ENCODE measurements at places on chromosomes 2 and 18.

DNA sequence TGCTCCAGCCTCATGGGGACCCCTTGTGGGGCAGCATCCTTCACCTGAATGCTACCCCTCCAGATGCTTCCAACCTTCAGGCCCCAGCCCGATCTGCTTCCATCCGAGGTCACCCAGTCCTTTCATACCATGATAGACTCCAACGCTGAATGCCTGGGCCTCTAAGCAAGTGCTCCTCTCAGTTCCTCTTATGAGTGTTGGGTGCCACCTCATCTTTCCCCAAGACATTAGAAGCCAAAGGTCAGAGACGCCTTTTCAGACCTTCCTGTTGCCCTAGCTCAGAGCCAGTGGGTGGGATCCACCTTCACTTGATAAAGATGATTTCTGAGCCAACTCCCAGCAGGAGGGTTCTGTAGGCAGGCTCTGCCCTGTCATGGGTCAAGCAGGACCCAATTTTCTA lies 174.5 kb upstream of the MGAT5 start:
- no peak overlapping the region for H3K4me3 ChIP-seq
- no peak overlapping the region for H3K27ac ChIP-seq
- no peaks in the 10 kb centered on the region for H3K27me3 ChIP-seq
- H3K4me1 ChIP-seq = no peaks in the 10 kb centered on the region
- no peaks in the 10 kb centered on the region for H3K36me3 ChIP-seq

DNA sequence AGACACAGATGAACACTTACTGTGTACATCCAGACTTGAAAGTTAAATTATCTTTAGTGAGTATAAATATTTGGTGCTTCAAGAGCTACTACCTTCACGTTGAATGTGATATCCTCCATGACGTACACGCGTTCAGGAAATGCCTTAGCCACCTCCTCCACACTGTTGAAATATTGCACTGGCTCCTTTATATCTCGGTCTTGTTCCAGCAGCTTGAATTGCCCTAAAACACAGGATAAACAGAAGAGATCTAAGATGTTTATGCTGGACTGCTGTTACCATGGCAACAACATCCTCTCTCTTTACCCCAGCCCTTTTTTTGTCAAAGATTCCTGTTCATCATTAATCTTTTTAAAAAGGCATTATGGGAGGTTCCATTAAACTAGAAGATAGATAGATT lies 120.3 kb downstream of the MEP1B start:
- H3K4me1 ChIP-seq = peaks cover 5% of the 10 kb centered on the region
- H3K4me3 ChIP-seq = no peak overlapping the region
- no peak overlapping the region for H3K27ac ChIP-seq
- H3K36me3 ChIP-seq = no peaks in the 10 kb centered on the region
- no peaks in the 10 kb centered on the region for H3K27me3 ChIP-seq

GRCh38 chr2:239880396-239880795 lies 144.7 kb downstream of the NDUFA10 start:
- peaks cover 8% of the 10 kb centered on the region for H3K4me1 ChIP-seq
- H3K27me3 ChIP-seq = no peaks in the 10 kb centered on the region
- no peak overlapping the region for H3K27ac ChIP-seq
- DNase-seq = no peak
- H3K4me3 ChIP-seq = no peak overlapping the region

- H3K36me3 ChIP-seq = no peaks in the 10 kb centered on the region
- peak overlapping the region; percentile 94 for H3K27ac ChIP-seq
- DNase-seq = peak; percentile 58
- peak overlapping the region; percentile 60 for H3K4me3 ChIP-seq
- H3K27me3 ChIP-seq = no peaks in the 10 kb centered on the region
These were observed 1.3 kb downstream of the PTPRM start for GRCh38 chr18:7568426-7568825.
